Fibroblast of skin of right biceps (primary cell): ENCODE measurements at places on chromosomes 1 and 21.
A peak's percentile ranks its signal among the peaks of the same experiment; 100 is the strongest.

DNA sequence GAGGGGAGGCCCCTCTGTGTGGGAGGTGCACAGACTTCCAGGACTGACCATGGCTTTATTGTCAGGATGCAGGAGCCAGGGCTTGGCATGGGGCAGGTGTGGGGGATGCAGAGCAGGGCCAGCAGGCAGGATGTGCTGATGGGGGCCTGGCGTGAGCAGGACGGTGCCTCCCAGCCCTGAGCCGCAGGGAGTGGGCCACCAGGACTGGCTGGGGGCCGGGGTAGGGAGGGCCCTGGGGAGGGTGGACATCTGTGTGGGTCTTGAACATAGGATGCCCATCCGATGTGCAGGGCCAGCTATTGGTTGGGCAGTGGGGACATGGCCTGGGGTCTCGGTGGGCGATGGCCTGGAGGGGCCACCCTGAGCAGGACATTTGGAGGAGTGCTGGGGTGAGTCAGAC lies 15.6 kb downstream of the PRMT2 start:
- no peak for DNase-seq

DNA sequence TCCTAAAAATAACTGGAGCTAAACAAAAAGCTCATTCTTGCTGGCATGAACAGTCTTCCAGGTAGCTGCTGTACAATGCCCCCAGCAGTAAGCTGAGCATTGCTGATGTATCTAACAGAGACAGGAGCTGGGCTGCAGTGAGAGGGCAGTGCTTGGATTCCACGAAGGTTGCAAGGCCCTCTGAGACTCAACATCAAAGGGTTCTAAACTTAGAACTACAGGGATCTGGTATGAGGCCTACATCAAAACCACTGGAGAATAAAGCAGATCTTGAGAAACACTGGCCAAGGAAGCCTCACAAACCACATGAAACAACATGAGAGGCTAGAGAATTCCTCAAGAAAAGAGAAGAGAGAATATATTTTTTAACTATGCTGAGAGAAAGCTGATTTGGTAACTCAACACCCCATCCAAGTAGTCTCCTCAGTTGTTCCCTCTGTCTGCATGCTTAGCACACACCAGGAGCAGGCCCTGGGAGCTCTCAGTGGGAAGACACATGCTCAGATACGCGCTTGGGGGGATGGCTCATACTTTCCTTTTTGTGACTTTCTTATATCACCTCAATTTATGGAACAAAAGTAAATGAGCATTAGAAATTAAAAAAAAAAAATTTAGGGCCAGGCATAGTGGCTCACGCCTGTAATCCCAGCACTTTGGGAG lies 27.7 kb downstream of the DSTYK start:
- peak; percentile 77 for DNase-seq

DNA sequence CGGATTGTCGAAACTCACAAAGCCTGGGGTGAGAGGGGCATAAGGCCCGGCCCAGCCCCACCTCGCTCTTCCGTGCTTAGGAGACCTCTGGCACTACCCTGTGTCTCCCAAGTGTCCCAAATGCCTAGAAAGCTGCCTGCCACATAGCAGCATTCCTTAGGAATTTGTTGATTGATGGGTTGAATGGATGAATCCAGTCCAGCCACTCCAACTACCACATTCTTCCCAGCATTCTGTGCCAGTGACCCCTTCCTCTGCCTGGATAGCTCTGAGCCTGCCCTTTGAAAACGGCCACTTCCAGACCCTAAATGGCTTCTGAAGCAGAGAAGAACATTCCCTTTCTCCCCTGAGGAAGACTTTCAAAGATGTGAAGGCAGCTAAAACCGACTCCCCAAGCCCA lies 11.5 kb downstream of the CELF3 start:
- no peak for DNase-seq

GRCh38 chr1:108117945-108118902 lies 81.9 kb downstream of the SLC25A24 start:
- DNase-seq = peak; percentile 88

DNA sequence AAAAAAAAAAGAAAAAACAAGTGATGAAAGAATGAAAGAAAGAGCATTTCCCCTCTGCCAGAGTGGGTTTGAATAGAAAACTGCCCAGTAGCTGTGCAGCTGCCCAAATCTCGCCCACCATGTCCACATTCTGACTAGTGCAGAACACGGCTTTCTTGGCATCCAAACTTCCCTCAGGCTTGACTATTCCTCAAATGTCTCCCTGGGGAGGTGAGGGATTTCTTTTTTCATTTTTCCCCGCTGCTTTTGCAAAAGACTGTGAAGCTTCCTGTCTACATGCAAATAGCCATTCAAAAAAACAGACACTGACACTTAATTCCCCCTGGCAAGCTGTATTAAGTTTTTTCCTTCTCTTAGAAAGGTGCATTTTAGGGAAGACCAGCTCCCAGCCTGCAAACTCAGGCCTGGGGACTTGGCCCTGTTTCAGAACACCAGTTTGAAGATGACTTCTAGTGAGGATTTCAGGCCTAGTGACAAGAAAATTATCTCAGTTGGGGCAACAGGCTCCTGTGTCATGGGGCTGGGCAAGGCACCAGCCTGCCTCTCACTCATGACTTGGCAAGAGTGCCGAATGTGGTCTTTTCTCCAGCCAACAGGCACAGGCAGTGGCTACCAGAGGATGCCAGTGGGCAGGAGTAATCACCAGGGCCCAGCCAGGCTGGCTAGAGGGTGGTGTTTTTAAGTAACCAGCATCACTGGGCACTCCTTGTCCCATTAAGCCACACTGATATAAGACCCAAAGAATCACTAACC lies 178.1 kb upstream of the NFIA start:
- DNase-seq = peak; percentile 44

DNA sequence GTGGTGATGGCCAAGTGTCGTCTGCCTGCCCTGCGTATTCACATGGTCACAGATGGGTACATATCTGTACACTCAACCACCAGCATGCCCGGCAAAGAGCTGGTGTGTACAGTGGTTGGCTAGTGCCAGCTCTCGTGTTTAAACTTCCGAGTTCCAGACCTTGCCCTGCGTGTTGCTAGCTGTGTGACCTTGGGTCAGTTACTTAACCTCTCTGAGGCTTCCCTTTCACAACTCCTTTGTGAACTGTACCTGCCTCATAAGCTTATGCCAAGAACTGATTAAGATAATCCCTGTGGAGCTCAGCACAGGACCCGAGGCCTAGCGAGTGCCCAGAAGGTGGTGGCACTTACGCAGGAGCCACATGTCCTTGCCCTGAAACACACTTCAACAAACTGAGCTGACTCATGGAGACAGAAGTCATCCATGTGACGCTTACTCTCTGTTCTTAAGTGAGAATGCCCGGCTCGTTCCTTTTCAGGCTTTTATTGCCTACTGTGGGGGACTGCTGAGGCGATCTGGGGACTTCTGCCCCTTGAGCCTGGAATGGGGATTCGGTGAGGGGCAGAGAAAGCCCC lies 55.4 kb downstream of the ALPL start:
- DNase-seq = no peak

DNA sequence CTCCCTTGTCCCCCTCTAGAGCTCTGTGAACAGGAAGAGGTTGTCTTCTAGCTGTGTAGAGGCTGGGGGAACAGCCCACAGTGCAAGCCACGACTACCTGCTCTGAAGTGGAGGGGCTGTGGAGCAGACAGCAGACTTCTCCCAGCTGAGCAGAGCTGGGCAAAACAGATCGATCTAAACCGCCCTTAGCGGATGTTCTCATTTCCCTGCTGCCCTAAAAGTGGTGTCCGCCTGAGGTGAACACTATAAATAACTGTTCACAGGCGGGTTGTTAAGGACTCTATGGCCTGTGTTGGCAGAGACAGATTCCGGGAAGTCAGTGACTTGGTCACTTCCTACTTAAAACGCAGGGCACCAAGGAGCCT lies 203.2 kb downstream of the RHOU start:
- no peak for DNase-seq

- no peak for DNase-seq
Observed at GRCh38 chr21:27240839-27241238, 274.0 kb upstream of the ADAMTS5 start.

DNA sequence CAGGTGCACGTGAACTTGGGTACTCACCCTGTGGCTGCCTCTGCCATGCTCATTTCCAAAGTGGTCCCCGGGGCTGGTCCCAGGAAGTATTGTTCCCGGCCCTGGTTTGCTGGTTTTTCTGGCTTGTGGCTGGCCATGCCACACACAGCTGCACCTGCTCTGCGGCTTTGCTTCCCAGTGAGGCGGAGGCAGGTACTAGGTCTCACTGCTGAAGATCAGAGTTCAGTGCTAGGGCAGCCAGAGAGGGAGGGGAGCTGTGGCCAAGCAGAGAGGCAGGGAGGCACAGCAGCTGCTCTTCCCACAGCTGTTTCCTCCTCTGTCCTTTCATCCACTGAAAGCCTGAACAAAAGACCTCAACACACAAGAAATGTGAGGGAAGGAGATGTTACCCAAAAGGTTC lies 30.5 kb downstream of the ENO1 start:
- no peak for DNase-seq

GRCh38 chr1:93490357-93490756 lies 42.4 kb downstream of the FNBP1L start:
- no peak for DNase-seq

DNA sequence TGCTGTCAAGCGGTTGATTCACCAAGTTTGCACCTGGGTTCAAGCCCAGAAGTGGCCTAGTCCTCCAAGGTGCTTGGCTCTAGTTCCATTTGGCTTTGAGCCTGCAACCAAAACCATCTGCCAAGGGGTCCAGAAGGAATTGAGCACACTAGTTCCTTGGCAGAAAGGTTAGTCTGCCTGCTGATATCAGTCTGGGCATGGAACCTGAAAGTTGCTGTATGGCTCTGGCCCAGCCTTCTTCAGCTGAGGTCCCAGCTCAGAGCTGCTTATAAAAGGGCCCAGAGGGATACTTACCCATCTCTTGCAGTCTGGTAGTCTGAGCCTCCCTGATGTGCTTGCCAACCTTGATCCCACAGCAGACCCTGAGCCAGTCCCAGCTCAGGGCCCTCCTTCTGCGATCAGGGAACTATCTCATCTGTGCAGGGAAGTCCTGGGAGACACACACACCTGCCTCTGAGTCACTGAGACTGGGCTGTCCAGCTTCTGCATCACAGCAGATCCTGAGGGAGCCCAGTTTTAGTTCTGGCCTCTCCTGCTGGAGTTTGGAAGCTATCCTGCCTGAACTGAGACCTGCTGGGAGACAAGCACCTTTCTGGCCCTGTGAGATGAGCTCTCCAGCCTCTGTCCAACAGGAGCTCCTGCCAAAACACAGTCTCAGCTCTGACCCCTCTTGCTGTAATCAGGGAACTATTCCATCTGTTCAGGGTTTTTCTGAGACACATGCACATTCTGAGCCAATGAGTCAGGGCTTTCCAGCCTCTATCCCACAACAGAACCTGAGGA lies 75.8 kb downstream of the CTH start:
- DNase-seq = peak; percentile 86

GRCh38 chr1:90729504-90730242 lies 12.6 kb upstream of the BARHL2 start:
- DNase-seq = no peak

- no peak for DNase-seq
Observed at GRCh38 chr1:225885336-225885735, 3.2 kb upstream of the TMEM63A start.
